ENCODE measurements at places on chromosomes 12 and 14.

DNA sequence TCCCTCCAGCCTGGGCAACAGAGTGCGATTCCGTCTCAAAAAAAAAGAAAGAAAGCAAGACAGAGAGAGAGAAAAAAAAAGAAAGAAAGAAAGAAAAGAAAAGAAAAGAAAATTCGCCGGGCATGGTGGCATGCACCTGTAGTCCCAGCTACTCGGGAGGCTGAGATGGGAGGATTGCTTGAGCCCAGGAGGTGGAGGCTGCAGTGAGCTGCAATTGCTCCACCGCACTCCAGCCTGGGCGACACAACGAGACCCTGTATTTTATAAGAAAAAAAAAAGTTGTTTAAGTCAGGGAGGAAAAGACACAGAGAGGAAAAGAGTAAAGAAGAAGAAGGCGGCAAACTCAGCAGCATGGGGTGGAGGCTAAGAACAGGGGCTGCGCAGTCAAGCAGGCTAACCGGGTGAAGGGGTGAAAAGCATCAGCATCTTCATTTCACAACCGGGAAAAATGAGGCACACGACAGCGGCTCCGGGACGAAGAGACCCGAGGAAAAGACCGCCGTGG is 557 bp upstream of the FICD start:
- no peak for DNase-seq

- no peak for DNase-seq
Measured at GRCh38 chr12:10732549-10732948, 9.4 kb upstream of the YBX3 start.

GRCh38 chr12:42299392-42300308 is 26.2 kb downstream of the ZCRB1 start:
- DNase-seq, result no peak

GRCh38 chr14:31567655-31568054 is 6.5 kb downstream of the NUBPL start:
- no peak for DNase-seq

DNA sequence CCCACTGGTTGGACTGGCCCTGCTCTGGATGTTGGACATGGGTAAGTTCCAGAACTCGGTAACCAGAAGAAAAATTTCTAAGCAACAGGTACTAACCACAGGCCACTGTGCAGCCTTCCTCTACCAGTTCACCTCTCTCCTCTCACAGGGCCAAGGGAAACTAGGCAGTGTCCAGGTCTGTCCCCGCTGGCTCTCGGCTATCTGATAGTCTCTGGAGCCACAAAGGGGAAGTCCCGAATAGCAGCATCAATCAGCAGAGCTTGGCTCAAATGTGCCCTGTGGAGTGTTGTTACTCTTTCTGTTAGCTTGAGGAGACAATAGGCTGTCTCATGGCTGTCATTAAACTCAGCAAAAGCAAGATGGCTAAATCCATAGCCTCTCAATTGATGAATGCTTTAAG is 73.2 kb downstream of the TSPAN11 start:
- no peak for DNase-seq

DNA sequence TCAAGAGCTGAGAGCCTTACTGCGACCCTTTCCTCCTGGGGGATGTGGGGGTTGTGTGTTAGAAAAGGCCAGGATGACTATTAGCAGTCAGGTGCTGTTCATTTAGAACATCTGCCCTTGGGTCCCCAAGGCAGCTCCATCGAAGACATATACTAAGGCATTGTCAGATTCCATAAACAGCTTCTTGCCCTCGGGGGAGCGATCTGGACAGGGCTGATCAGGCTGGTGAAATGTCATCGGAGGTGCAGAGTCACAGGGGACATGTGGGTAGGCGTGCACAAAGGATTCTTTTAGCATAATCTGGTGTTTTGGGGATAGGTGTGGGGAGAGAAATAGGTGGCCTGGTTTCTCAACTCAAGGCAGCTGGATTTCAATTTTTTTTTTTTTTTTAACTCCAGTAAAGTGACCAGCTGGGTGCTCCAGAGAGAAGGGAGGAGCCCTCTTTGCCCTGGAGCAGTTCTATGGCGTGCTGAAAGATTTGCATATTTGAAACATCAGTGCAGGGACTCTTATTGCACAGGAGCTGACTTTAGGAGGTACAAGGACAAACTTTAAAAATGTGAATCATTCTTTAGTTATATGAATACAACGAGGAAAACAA is 160.1 kb downstream of the SUDS3 start:
- DNase-seq, result no peak

DNA sequence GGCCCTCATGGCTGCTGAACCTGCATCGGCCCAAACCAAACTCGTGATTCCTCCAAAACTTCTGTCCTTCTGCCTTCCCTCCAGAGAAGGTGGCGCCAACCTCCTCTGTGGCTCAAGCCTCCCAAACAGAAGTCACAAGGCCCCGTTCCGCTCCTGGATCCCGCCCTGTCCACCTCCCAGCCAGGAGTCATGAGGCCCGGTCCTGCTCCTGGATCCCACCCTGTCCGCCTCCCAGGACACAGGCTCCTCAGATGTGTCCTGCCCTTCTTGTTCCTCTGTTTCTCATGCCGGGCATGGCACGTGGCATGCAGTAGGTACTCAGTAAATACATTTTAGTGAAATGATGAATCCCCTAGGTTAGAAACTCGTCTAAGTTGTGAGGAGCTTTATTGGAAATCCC is 94.2 kb upstream of the SFSWAP start:
- DNase-seq, result no peak

DNA sequence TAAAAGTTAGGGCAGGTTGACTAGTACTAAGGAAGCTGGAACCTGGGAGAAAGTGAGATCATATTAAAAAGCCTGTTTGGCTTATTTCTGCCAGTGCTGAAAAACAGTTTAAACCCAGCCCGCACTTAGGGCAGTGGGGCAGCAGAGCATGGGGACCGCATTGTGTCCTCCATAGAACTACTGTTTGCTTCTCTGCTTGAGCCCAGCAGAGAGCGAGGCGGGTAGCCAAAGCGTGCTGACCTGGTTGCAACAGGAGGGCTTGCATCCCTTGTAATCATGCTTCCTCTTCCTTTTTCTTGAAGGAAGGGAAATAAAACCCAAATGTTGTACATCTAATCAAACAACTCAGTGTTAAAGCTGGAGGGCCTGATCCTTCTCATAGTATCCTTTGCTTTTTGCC is 82.5 kb upstream of the HOXC13 start:
- no peak for DNase-seq

DNA sequence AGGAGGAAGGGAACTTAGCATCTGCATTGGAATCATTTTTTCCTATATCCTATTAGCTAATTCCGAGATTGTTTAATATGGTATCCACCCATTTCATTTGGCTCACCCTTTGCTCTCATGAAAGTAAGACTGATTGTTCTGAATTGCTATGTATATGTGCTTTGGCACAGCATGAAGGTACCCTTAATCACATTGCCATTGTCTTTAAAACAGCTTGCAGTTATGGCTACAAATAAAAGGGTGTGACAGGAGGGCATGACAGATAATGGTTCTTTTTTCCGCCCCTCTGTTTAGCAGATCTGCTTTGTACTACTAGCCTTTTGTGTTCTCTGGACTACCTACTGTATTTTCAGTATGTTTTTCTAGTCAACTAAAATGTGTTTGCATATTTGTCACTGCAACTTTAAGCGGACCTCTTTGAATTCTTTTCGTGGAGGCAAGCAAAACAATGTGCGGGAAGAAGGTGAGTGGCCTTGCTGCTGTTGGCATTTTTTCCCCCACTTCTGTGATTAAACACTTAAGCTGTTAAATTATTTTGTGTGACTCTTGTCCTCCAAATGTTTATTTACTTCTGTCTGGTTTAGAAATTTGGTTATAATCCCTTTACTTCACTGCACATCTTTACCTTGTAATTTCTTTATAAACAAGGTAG is 35.8 kb downstream of the FBXO34 start:
- DNase-seq, result no peak

DNA sequence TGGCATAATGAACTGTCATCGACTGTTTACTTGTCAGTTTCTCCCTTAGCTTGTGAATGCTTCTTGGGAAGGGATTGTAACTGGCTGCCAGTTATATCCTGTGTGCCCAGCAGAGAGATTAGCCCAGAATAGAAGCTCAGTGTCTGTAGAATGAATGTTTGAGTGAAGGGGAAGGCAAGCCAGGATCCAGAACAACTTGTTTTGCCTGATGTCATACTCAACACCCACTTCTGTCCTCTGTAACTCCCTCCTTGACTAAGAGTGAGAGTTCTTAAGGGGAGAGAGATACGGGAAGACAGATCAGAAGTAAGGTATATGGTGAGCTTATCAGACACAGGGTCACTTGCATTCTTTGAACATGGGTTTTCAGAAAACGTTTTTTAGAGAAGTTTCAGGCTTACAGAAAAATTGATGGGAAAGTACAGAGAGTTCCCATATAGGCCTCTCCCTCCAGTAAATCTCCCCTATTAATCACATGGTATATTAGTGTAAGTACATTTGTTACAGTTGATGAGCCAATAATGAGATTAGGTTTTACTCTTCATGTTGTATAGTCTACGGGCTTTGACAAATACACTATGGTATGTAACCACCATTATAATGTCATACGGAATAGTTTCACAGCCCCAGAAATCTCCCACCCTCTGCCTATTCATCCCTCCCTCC is 5.6 kb upstream of the SPPL3 start:
- no peak for DNase-seq

GRCh38 chr12:27462151-27462694 is 15.7 kb downstream of the SMCO2 start:
- no peak for DNase-seq

- DNase-seq, result no peak
Measured at GRCh38 chr12:123126294-123127181, 24.4 kb downstream of the PITPNM2 start.

- no peak for DNase-seq
Measured at GRCh38 chr12:115791331-115791730, 486.2 kb downstream of the MED13L start.

GRCh38 chr12:29207120-29207519 is 58.0 kb downstream of the FAR2 start:
- no peak for DNase-seq

- peak; percentile 76 for DNase-seq
Measured at GRCh38 chr14:36070031-36070719, 106.3 kb downstream of the PTCSC3 start.

DNA sequence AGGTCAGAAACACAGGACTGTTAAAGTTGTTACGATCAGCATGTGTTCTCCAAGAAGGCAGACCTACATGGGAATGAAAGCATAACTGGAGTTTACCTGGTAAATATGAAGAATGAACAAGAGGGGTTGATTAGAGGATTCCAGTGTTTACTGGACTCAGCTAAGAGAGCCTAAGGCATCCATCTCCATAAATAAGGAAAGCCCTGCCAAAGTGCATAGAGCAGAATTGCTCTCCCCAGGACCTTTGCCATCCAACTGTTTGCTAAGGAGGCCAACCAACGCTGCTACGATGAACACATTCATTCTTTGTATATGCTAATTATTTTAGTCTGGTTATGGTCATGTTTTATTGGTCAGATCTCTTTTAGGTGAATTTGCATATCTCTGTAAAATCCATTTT is 17.1 kb upstream of the PAWR start:
- DNase-seq, result no peak

GRCh38 chr14:90109858-90110257 is 48.1 kb downstream of the KCNK13 start:
- DNase-seq, result peak; percentile 28

- DNase-seq, result no peak
Measured at GRCh38 chr12:89948271-89949175, 239.9 kb upstream of the ATP2B1 start.

DNA sequence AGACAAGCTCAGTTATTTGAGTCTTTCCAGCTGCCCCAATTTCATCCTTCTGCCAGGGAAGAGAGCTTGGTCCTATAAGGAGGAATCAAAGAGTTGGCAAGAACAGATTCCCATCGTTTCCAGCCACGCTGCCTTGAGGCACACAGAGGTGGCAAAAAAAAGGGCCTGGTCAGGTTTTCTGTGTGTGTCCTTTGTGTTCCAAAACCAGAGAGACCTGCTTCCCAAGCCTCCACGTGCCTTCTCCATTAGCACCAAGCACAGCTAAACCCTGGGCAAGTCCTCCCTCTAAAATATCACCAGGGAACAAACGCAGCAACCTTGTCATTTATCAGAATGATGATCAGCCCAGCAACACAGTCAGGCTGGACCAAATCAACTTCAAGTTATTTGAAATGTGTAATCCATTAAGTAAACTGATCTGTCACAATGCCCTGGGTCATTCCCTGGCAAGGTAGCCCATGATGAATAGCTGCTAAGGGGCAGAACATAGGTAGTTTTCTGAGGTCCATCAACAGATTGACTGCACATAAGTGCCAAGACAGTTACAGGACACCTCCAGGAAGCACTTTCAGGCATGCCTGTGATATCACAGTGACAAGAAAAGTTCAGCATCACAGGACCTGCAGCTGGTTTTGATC is 28.6 kb upstream of the C12orf42 start:
- no peak for DNase-seq

- DNase-seq, result no peak
Measured at GRCh38 chr14:78605897-78606500, 435.8 kb downstream of the NRXN3 start.

GRCh38 chr12:44184499-44185206 is 348.8 kb downstream of the TMEM117 start:
- DNase-seq, result no peak

DNA sequence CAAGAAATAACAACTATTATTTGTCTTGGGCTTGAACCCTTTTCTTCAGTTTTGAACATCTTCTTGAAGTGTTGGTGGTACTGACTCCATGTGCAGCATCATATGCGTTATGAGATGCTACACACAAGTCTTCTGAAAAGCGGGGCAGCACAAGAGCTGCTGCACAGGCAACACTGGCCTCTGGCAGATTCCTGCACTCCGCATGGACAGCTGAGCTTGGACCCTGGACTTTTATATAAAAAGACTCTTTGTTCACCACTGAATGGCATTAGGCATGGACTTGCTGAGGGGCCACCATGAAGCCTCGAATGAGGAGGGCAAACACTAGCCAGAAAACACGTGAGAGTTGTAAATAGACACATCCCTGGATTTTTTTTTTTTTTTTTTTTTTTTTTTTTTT is 210.8 kb upstream of the NPAS3 start:
- DNase-seq, result no peak

DNA sequence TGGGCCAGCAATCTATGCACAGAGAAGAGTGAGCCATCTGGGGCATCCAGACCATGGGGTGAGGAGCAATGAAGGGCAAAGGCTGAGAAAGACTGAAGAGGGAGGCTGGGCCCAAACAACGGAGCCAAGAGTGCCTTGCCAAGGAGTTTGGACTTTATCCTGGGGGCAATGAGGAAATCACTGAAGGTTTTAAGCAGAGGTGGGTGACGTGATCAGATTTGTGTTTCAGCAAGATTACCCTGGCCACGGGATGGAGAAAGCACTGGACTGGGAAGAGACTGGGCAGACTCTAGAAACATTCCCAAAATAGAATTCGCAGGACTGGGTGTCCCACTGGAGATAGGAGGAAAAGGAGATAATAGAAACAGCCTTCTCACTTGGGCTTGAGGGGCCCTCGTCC is 65.3 kb downstream of the DPF3 start:
- DNase-seq, result no peak

GRCh38 chr14:88233915-88234314 is 89.2 kb downstream of the KCNK10 start:
- peak; percentile 32 for DNase-seq

GRCh38 chr14:89291351-89291940 is 125.6 kb downstream of the FOXN3 start:
- no peak for DNase-seq
